ELR (cell line): ENCODE measurements at places on chromosomes 11 and 22.

DNA sequence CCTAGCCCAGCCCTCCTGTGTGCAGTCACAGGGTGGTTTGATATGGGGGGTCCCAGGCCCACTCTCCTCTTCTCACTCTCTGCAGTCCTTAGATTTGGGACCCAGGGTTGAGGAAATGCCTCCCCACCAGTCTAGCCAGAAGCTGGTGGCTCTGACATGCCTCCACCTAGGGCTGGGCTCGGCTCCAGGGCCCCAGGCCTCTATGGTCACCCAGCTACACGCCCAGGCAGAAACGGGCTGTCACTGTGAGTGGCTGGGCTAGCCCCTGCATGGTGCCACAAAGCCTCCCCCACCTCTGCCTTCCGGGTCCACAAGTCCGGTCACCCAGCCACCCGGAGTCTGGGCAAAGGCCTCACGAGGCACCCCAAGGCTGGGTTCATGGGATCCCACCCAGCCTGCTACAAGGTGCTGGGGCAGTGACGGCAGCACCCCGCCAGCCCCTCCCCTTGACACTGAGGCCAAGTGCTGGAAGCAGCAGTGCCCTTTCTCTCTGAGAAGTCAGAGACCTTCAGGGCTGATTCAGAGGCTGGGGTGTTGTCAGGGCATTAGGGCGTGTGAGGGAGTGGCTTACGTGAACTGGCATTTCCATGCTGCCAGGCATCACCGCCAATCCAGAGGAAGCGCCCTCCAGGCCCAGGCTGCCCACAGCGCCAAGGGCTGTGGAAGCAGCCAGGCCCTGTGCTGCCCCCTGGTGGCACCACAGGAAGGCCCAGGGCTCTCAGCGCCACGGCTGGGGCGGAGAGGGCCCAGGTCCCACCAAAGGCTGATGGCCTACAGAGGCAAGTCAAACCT is 638 bp upstream of the PITPNM1 start:
- peak; percentile 94 for DNase-seq

DNA sequence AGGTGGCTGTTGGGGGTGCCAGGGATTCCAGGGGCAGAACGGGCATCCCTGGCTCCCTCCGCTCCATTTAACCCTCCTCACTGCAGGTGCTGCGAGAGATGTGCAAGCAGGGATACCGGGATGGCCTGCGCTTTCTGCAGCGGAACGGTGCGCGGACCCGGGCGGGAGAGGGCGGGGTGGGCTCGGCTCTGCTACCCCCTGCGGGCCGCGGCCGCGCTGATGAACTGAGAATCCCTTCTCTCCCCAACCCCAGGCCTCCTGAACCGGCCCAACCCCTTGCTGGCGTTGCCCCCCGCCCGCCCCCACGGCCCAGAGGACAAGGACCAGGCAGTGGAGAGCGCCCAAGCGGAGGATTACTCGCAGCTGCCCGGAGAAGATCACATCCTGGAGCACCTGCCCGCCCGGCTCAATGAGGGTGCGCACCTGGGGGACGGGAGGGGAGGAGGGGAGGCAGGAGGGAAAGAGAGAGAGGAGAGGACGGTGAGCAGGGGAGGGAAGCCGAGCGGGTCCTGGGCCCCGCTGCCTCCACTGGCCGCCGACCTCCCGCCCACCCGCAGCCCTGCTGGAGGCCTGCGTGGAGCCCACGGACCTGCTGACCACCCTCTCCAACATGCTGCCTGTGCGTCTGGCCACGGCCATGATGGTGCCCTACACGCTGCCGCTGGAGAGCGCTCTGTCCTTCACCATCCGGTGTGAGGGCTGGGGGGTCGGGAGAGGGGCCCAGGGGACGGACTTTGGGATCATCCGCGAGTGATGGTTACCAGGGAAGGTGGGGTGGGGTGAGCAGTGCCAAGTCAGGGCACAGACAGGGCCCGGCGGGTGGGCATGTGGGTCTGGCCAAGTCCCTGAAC is 4.1 kb upstream of the CRACR2B start:
- DNase-seq = no peak

DNA sequence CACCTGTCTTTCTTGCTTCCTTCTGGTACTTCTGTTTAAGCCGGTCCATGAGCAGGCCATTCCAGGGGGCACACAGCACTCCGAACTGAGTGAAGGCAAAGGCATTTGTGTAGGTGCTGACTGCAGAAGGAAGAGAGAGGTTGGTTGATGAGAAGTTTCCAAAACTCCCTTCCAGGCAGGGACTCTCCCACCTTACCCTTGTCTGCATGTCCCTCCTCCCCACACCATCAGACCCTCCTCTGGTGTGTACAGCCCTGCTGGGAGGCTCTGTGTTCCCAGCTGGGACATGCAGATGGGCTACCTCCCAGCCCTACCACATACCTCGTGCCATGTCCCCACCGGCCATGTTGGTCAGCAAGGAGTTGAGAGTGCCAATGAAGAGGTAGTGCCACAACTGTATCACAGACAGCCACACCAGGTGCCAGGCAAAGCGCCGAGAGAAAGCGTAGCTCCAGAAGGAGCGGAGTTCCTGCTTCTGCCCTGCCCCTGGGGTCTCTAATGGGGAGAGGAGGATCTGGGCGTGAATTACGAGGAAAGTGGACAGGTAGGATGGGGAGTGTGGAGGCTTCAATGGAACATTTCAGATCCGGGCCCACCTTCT is 12.2 kb downstream of the SLC43A3 start:
- DNase-seq = no peak

DNA sequence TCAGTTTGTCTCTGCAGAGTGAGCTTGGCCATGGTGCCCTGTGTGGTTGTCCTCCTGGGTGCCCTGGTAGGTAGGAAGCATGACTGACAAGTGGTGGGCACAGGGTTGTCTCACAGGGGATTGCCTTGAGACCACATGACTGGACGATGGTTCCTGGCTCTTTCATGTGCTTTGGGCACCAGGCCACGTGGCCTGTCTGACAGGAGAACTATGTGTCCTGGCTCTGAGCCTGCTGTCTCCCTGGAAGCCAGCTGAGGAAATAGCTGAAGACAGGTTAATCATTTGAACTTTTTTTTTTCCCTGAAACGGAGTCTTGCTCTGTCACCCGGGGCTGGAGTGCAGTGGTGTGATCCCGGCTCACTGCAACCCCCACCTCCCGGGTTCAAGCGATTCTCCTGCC is 93.2 kb downstream of the LDLRAD3 start:
- DNase-seq = no peak

DNA sequence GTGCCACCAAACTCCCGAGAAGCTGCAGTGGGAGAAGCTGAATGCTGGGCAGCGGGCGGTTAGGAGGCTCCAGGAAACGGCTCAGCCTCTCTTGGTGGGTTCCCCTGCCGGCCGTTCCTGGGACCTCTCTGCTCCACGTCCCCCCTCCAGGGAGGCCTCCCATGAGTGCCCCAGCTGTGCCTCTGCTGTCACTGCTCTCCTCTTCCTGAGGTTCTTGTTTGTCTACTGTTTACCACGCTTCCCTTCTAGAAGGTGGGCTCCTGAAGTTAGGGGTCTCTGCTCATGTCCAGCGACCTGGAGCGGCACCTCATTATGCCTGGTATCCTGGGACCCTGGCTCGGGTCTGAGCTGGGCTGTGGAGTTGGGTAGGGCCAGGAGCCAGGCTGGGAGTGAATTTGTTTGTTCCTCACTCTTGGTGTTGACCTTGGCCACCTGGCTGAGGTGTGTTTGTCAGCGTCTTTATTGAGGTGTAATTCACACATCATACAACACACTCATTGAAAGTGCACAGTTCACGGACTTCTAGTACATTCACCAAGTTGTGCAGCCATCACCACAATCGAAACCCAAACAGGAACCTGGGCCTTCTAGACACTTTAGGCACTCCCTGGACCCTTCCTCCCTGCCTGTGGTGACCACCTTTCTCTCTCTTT is 37.8 kb upstream of the GRAMD4 start:
- no peak for DNase-seq

DNA sequence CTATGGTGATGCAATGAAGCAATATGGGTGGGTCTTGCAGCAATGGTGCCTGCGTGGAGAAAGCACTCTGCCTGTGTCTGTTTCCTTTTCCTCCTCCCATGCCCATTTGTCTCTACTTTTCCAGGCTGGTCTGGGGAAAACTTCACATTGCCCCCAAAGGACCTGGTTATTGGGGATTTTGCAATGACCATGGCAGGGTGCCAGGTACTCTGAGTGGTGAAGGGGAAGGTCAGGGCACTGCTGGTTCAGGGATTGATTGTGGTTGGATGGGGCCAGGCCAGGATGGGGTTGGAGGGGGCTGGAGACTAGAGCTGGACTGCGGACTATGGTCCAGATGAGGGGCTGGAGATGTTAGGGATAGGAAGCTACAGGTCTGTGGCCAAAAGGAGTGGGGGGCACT is 92.1 kb downstream of the INSC start:
- no peak for DNase-seq

DNA sequence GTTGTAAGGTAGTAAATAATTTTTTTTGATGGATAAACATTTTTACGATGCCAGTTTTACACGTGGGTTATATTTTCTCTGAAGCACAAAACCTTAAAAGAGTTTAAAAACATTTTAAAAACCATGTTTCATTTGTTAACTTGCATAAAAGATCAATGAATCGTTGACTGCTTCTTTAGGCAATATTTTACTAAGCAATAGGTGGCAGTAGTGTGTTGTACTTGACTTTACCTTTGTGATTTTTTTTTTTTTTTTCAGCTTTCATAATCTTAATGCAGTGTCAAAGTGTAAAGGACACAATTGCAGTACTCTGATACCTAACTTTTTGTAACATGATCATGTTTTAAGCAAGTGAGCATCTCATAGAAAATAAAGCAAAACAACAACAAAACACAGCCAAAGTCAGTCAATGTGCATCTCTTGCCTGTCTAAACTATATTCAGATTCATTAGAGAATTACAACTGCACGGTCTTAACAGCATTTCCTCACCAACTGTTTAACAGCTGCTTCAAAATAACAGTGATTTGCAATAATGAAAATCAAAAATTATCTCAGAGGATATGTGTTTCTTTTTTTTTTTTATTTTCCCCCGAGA is 27.7 kb downstream of the DNAJC24 start:
- DNase-seq = peak; percentile 49

GRCh38 chr11:125253795-125254525 is 89.4 kb downstream of the PKNOX2 start:
- no peak for DNase-seq

DNA sequence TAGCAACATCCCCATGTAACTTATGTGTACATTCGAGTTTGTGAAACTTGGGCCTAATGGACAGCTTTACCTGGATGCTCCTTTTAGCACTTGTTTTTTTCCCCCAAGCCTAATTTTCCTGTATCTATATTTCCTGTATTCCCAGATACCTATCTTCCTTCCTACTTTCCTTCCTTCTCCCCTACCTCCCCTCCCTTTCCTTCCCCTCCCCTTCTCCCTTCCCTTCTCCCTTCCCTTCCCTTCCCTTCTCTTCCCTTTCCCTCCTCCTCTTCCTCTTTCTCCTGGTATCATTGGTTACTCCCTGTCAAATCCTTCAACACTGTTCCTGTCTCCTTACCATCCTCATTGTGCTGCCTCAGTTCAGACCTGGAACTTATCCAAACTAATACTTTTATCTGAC is 111.8 kb downstream of the HIPK3 start:
- no peak for DNase-seq

- peak; percentile 79 for DNase-seq
Observed at GRCh38 chr11:17972987-17973386, 39.9 kb downstream of the SERGEF start.

DNA sequence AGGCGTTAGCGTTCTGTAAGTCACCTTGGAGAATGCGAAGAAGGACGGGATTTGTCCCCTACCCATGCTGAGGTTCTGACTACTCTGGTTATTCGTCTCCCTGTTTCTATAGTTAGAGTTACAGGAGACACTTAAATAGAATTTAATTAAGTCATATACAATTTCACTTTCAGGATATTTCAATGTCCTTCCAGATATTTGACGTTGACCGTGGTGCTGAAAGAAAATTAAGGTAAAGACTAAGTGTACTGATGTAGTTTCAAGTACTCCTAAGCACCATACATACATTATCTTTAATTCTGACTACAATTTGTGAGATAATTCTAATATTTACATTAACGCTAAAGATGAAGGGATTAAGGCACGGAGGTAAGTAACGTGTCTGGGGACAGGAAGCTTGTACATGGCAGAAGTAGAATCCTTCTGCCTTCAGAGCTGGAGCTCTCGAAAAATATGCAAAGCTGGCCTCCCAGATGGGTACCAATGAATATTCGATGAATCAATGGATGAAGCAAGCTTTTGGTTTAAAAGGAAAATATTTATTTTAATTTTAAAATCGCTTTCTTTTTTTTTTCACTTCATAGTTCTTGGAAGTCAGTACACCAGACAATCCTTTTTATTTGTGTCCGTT is 539 bp upstream of the SLC36A4 start:
- DNase-seq = peak; percentile 34

DNA sequence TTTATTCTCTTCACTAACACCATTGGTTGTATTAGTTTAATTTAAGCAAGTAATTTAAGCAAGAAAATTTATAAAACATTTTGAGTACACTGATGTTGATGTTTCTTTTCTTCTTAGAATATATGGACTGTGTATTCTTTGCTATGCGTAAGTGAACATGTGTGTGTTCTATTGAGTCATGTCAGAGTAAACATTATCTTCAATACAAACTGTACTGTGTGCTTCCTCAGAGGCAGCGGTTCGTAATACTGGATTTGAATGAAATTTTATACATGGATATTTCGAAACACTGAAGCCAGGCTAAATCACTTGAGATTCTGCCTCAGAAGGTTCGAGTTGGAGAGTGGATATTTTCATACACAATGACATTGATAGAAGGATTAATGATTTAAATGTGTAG is 452.6 kb downstream of the LUZP2 start:
- no peak for DNase-seq

- DNase-seq = no peak
Observed at GRCh38 chr22:50699001-50699755, 26.6 kb downstream of the SHANK3 start.

- no peak for DNase-seq
Observed at GRCh38 chr11:104630352-104630751, 267.9 kb downstream of the CASP12 start.

DNA sequence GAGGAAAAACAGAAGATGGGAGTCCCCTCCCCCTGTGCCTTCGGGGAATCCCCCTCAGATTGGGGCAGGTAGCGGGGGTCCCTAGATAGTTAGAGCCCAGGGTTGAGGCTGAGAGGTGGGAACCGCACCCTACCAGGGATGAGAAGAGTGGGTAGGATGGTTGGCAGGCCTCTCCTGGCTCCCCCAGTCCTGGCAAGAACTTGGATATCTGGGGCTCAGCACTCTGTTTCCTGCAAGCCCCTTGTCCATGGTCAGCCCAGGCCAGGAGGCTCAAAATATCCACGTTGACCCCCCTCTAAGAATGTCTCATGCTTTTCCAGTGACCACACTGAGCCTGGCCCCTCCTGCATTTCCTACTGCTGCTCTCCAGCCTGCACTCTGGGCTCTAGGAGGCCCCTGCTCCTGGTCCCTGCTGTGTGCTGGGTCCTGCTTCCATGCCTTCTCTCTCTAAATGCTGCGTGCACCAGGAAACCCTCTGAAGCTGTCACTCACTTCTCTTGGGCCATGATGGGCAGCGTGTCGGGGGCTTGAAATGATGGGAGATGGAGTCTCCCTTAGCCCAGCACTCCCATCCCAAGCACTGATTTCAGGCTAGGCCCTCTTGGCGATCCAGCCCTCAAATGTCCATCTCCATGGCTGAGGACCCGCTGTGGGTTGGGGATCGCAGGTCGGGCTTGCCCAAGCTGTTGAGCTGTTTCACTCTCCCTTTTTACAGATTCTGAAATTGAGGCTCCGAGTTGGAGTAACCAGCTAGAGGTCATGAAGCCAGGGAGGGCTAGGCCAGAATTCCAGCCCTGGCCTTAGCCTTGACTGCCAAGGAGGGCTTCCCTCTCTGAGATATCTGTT is 2.0 kb downstream of the MAP3K11 start:
- peak; percentile 46 for DNase-seq

GRCh38 chr11:9385327-9385899 is 961 bp downstream of the IPO7 start:
- DNase-seq = no peak

- DNase-seq = no peak
Observed at GRCh38 chr11:44824300-44824704, 97.5 kb downstream of the TSPAN18 start.
